Activated CD4-positive, alpha-beta T cell treated with anti-CD3 and anti-CD28 coated beads, Interleukin-10, Interleukin-2, amounts not matched to agents 100 ng/mL and 50 ng/mL, durations not matched to agents 16 hours and 8 hours (primary cell): ENCODE measurements at places on chromosomes 16 and 17.

- DNase-seq, result no peak
These were observed 4.1 kb upstream of the HOXB9 start for GRCh38 chr17:48630009-48630924.

GRCh38 chr16:58269526-58269925, 25.3 kb downstream of the PRSS54 start:
- DNase-seq, result no peak

DNA sequence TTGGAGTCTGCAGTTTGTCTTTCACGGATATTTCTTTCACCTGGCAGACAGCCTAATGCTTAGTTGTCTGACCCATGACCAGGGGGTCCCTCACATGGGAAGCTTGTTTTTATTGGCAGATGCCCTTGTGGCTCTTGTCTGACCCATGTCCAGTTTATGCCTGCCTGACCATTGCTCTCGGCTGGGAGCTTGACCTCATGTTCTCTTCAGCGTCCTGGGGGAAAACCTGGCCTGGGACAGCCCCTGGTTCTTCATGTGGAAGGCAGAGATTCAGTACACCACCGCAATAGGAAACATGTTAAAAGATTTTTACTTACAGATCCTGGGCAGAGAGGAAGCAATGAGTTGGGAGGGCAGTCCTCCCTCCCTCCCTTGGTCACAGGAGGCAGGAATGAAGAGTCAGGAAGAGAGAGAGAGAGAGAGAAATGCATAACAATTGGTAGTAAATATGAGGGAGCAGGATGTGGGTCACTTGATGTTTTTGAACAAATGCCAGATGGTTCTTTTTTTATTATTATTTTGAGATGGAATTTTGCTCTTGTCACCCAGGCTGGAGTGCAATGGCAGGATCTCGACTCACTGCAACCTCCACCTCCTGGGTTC, 302.7 kb upstream of the MYOCD start:
- DNase-seq, result no peak

DNA sequence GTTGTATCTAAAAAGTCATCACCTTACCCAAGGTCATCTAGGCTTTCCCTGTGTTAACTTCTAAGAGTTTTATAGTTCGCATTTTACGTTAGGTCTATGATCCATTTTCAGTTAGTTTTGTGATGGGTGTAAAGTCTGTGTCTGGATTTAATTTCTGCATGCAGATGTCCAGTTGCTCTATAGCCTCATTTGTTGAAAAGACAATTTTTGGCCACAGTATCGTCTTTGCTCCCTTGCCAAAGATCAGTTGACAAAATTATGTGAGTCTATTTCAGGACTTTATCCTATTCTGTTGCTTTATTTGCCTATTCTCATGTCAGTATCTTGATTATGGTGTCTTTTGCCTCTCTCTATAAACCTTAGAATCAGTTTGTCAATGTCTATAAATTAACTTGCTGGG, 85.1 kb downstream of the METRNL start:
- DNase-seq, result no peak

- DNase-seq, result peak; percentile 63
These were observed 11.8 kb upstream of the SMPD3 start for GRCh38 chr16:68460067-68460466.

DNA sequence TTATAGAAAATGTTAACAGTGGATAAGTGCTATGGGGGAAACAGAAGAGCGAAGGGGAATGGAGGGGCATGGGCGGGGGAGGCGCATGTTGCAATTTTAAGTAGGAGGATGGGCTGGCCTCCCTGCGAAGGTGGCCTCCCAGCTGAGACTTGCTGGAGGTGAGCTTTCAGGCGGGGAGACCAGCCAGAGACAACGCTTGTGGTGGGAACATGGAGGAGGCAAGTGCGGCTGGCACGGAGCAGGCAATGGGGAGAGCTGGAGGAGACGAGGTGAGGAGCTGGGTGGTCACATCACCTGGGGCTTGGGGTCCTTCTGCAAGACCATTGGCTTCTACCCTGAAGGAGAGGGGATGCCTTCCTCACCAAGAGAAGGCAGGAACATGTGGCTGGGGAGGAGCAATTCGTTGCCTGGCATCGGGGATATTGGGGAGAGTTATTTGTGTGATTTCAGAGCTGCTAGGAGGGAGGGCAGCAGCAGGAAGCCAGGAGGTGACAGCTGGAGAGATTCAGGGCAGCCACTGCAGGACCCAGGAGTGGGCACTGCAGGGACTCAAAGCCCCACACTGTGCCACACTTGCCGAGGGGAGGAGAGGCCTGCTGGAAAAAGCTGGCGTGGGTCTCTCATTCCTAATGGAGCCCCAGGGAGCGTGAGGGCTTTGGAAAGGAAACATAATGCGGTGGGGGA, 34.4 kb downstream of the PMFBP1 start:
- DNase-seq, result no peak

DNA sequence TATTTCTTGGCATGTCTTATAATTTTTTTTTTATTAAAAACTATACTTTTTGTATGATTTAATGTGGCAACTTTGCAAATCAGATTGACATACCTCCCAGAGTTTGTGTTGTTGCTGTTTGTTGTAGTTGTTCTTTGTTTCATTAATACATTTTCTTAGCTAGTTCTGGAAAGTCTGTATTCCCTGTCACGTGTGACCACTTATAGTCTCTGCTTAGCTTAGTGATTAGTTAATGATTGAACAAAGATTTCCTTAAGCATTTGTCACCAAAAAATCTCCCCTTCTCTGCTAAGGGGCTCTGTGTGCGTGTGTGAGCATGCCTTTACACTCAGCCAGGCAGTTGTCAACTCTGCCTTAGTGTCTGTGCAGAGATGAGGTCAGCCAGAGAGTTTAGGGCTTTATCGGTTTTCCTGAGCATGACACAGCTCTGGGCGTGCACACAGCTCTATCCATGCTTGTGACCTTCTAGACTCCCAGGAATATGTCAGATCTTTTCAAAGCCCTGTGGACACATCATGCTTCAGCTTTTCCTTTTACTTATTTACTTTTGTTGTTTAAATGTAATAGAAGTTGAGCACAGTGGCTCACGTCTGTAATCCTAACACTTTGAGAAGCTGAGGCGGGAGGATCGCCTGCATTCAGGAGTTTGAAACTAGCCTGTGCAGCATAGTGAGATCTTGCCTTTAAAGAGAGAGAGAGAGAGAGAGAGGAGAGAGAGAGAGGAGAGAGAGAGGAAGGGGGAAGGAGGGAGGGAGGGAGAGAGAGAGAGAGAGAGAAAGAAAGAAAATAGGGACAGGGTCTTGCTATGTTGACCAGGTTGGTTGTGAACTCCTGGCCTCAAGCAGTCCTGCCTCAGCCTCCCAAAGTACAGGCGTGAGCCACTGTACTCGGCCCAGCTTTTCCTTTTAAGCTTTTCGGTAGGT, 21.9 kb downstream of the DNAI2 start:
- no peak for DNase-seq

DNA sequence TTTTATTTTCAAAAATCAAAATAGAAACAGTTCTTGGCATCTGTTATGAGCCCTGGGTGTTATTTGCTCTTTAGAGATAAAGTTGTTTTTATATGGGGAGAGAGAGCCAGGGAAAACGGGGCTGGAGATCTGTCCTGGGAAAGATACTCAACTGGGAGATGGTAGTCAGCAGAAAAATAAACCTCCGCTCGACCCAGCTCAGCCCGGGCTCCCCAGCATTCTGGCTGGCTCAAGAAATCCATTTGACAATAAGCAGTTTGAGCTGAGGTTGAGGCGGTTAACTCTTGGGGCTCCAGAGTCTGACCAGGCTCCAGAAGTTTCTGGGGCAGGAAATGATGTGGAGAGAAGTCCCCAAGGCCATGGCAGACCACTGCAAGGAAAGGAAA, 151.9 kb downstream of the IRX5 start:
- DNase-seq, result no peak

DNA sequence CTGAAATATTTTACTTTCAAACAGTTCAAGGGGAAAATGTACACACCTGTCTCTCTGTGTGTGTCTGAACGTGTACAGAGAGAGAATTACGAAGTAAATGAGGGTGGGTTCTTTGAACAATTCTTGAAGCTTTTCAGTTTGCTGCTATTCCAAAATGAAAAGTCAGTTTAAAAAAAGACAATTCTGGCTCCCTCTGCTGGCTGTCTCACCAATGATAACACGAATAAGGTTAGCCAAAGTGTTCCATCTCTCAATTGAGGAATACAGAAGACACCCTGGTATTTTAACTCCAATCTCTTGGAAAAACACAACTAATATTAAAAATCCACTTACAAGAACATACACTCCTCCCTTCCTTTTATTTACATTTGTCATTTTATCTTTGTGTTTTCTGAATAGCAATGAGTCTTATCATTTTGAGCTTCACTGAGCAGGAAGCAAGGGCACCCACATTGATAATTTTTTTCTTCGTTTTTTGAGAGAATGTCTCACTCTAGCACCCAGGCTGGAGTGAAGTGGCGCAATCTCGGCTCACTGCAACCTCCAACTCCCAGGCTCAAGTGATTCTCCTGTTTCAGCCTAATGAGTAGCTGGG, 20.5 kb downstream of the EFTUD2 start:
- peak; percentile 14 for DNase-seq

DNA sequence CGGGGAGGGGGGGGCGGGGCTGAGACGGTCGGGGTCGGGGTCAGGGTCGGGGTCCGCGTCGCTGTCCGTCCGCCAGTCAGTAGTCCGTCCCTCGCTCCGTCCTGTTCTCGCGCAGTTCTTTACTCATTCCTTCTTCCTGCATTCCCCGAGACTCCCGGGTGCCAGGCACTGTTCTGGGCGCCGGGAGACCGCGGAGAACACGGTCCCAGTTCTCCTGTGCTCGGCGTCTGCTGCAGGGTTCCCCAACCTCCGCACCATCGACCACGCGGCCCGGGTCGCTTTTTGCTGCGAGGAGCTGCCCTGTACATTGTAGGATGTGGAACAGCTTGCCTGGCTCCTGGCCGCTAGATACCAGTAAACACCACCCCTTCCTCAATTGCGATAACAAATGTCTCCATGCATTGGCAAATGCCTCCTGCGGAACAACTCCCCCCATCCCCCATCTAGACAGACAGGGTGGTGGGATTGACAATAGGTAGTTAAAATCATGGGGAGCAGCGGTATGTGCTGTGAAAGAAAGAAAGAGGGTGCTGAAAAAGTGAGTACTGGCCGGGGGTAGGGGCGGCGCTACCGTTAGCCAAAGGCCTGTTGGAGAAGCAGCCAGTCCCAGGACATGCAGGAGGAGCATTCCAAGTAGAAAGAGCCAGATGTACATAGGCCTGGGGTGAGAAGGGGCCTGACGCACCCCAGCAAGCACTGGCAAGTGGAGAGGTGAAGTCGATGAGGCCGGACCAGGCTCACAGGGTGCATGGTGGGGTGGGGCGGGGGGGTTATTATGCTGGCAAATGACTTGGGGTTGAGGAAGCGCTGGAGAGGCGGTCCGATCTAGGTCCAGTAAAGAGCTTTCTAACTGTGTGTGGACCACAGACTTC, 631 bp downstream of the TRAF7 start:
- no peak for DNase-seq

GRCh38 chr17:8300627-8301242, 5.5 kb upstream of the SLC25A35 start:
- peak; percentile 77 for DNase-seq
